ENCODE measurements at places on chromosomes 6 and 20.

- DNase-seq, result no peak
These were observed 627 bp downstream of the RPS18 start for GRCh38 chr6:33272275-33273128.

GRCh38 chr6:155909710-155910109, 454.1 kb upstream of the NOX3 start:
- DNase-seq, result no peak

- no peak for DNase-seq
These were observed 86.9 kb downstream of the RAMACL start for GRCh38 chr6:166499350-166500163.

GRCh38 chr6:28634761-28635546, 109.3 kb downstream of the GPX5 start:
- DNase-seq, result no peak

DNA sequence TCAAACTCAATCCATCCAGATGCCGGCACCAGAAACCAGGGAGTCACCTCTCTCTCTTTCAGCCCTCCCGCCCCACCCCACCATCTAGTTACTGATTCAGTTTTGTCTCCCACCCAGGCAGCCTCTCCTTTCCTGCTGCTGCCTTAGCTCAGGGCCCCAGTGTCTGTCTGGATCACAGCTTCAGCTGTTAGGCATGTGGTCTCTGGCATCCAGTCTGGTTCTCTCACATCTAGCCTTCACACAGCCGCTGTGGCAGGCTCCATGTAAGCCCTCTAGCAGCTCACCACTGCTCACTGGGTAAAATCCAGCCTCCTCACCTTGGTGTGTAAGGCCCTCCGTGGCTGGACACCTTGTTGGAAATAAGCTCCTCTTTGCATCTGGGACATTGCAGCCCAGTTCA, 21.3 kb downstream of the AARS2 start:
- DNase-seq, result no peak

GRCh38 chr6:82493467-82493866, 129.8 kb downstream of the TPBG start:
- no peak for DNase-seq

Data from stimulated activated CD4-positive, alpha-beta T cell treated with anti-CD3 and anti-CD28 coated beads, TNF-alpha, amount 100 ng/mL, for 4 hours (primary cell).